ENCODE measurements at places on chromosomes 1 and 21.

GRCh38 chr1:178241057-178241456, 147.2 kb downstream of the RASAL2 start:
- no peak for DNase-seq

DNA sequence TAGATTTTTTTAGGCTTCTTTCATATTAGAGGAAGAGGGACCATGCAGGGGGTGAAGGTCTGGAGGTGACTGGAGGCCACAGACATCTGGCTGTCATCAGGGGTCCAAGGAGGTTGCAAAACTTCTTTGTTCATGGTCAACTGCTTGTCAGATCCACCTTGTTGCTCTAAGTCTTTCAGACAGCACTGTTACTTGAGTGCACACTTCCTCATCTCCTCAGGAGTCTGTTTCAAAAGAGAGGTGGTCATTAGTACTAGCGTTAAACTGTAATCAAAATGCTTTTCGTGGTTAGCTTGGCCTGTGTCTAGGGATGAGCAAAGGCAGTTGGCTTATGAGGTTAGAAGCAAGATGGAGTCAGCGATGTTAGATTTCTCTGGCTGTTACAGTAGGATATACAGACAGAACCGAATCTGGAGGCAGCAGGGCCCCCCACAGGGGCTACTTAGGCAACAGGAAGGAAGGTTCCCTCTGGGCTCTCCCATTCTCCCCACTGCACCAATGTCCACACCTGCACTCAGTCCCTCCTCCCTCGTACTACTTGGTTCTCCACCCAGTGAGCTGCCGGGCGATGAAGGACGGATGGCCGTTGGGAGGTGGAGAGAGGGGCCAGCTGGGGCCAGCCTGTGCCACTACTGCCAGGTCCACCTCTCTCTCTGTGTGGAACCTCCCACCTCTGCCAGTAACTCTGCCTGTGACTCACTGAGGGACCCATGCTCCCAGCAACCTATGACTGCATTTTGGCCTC, 57.2 kb downstream of the TOR1AIP2 start:
- DNase-seq = no peak

- no peak for DNase-seq
These were observed 46.8 kb upstream of the DIPK1A start for GRCh38 chr1:93007941-93008577.

GRCh38 chr1:26727476-26727875, 31.7 kb downstream of the ARID1A start:
- no peak for DNase-seq

GRCh38 chr1:241822846-241823245, 25.2 kb upstream of the EXO1 start:
- DNase-seq = no peak

- no peak for DNase-seq
These were observed 38.9 kb downstream of the RABGAP1L start for GRCh38 chr1:174198202-174198601.

- DNase-seq = no peak
These were observed 61.4 kb downstream of the EIF2B3 start for GRCh38 chr1:44924835-44925464.

DNA sequence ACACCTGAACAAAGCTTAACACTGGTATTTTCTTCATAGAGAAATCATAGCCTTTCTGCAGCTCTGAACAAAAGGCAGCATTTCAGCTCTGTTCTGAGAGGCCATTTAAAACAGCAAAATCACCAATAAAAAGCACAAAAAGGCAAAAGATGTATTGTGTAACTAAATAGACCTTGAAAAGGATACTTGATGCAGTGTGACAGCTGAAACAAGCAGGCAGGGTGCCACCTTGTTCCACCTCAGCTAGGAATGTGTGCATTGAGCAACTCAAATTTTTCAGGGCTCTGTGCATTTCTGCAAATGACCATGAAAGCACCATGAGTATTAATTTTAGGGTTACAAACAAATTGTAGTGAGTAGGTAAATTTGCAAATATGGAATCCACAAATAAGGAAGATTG, 65.8 kb downstream of the RHOU start:
- no peak for DNase-seq
